Foreskin keratinocyte (primary cell): ENCODE measurements at places on chromosomes 12 and 14. TPM values are rescaled to one million over a fixed set of nuclear protein-coding genes. Genes with fewer than 3 reads are reported as not detected.

CHFR gene
- 21.6 and 27.0 TPM in 2 replicates for total RNA-seq

RERG gene
- not detected in 2 replicates for total RNA-seq

DHRS2 gene
- total RNA-seq: 0.17 and 0.18 TPM in 2 replicates

SIX6 gene
- total RNA-seq: not detected in 2 replicates

DNA sequence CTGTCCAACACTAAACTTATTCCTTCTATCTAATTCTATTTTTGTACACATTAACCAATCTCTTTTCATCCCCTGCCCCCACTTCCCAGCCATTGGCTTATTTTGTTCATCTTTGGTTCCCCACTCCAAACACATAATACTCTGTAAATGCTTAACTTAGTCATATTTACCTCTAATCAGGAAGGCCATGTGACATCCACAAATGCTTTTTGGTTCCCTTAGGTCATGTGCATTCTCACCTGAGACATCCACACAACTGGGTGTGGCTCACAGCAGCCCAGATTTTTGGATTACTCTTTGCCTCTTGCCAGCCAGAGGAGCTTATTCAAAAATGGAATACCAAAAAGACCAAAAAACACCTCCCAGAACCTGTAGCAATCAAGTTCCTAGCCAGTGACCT lies 28.4 kb downstream of the ARL1 start:
- DNase-seq: no peak

DNA sequence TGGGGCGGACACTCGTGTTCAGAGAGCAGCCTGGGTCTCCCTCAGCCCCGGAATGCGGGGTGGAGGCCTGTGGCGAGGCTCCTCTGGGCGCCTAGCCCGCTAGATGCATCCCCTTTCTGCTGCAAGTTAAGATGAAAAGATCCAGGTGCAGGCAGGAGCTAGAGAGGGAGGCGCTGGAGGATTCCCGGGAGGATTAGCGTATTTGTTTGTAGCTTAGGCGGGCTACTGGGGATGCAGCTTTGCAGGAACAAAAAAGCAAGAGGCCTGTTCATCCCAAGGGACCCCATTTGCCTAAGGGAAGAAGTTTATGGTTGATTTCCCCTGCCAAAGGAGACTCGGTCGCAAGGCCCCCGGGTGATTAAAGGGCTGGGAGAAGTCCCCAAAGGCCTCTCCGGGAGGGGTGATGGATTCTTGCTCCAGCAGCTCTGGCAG lies 824 bp downstream of the CCDC177 start:
- DNase-seq: no peak

DNA sequence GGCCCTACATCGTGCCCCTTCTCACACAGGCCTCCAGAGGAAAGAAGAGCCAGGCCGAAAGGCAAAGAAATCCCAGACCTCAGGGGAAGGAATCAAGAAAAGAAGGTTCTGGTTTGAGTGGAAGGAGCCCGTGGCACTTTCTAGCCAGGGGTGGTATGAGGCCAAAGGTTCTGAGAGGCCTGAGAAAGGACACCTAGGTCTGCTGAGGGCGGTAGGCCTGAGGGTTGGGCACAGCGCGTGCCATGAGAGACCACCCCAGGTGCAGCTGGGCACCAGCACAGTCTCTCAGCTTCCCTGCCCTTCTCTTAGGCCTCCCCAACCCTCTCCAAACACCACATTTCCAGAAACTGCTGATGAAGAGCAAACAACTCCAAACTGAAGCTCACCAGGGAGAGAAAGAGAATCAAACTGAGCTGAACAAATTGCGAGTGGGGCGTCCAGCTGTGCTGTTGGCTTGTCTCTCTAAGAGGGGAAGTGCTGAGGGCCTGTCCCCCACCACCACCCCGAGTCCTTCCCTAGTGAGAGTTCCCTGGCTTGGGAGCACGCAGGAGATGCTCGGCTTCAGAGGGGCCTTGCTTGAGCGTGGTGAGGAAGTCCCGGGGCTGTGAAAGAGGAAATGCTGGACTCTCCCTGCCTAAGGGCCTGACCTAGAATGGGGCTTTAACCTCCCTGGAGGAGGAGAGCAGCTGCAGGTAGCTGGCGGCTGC lies 184.8 kb downstream of the ZFP36L1 start:
- no peak for DNase-seq

DNA sequence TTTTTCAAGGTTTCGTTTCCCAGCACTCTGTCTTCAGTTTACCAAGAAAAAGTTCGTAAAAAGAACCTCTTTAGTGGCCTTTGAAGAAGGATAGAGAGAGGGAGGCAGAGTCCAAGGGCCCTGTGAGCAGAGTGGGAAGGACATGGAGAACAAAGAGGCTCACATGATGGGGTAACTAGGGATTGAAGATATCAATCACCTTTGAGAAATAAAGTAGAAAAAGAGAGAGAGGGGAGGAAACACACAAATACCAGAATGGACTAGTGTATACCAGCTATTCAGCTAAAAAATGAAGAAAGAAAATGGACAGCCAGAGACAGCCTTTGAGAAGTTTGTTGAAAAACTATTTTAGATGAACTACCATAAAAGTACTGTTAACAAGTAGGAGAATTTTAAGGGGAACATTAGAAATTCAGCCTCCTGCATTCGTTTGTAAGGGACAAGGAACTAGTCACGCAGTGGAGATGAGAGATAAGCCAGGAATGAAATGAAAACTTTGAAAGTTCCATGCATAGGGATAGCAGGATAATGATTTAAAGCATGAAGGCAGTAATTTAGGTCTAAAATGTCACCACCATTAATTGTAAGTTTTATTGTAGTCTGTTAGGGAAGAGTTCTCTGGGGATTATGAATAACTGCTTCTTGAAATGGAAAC lies 82.1 kb downstream of the SPTSSA start:
- no peak for DNase-seq

GRCh38 chr14:70649803-70650202 lies 8.1 kb downstream of the TTC9 start:
- no peak for DNase-seq

- DNase-seq: no peak
These were observed 38.1 kb downstream of the ETV6 start for GRCh38 chr12:11687528-11687927.

GRCh38 chr12:123121670-123122069 lies 29.2 kb downstream of the PITPNM2 start:
- no peak for DNase-seq

- DNase-seq: no peak
These were observed 147.9 kb downstream of the RPS29 start for GRCh38 chr14:49438256-49438770.

GRCh38 chr14:91706996-91707395 lies 24.9 kb downstream of the CATSPERB start:
- no peak for DNase-seq
